ENCODE measurements at places on chromosomes 2 and 18.

- no peak for DNase-seq
Observed at GRCh38 chr2:176284461-176285049, 15.3 kb downstream of the MTX2 start.

- DNase-seq: no peak
Observed at GRCh38 chr2:67516899-67517530, 119.9 kb downstream of the ETAA1 start.

GRCh38 chr18:31281437-31281836 is 36.5 kb upstream of the DSG1 start:
- DNase-seq: no peak

- DNase-seq: no peak
Observed at GRCh38 chr2:48315896-48316194, 214.1 kb upstream of the STON1 start.

- no peak for DNase-seq
Observed at GRCh38 chr2:83630351-83630750, 828.7 kb downstream of the SUCLG1 start.

- DNase-seq: no peak
Observed at GRCh38 chr18:40566510-40566844, 1388.6 kb upstream of the PIK3C3 start.

GRCh38 chr2:231334981-231335380 is 60.5 kb upstream of the B3GNT7 start:
- no peak for DNase-seq

DNA sequence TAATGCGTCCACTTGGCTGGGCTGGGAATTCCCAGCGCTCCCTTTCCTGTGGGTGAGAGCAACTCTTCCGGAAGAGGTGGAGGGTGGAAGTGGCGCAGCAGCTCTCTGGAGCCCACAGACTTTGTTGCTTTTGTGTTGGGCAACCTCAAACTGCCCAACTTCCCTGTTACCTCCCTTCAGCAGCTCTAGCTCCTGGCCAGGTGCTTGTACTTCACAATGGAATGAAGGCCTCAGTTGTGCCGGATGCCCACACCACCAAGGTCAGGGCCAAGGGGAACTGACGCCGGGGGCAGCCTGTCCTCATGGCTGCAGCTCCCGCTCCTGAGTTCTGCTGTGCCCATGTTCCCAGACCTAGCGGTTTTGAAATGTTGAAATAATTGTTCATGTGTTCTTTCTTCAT is 322.9 kb downstream of the GALR1 start:
- DNase-seq: no peak

GRCh38 chr2:196244516-196244915 is 73.1 kb upstream of the STK17B start:
- DNase-seq: no peak

DNA sequence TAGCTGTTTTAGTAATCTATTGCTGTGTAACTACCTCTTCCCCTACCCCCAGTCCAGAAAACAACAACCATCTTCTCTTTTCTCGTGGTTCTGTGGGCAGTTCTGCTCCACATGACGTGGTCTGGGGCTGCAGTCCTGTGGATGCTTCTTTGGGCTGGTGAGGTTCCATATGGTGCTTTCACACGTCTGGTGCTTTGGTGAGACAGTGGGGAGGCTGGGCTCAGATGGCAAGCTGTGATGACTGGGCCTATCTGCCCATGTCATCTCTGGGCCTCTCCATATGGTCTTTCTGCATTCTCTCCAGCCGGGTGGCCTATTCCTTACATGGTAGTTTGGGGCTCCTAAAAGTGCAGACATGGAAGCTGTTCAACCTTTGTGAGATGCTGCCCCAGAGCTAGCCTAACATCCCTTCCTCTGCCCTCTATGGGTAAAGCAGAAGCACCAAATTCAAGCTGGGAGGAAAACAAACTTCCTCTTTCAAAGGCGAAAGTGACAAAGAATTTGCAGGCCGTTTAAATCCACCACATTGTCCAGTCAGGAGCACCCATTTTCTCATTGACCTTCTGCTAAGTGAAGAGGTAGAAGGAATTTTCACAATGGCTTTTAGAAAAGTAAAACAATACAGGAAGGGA is 68.3 kb upstream of the IL1R1 start:
- no peak for DNase-seq

DNA sequence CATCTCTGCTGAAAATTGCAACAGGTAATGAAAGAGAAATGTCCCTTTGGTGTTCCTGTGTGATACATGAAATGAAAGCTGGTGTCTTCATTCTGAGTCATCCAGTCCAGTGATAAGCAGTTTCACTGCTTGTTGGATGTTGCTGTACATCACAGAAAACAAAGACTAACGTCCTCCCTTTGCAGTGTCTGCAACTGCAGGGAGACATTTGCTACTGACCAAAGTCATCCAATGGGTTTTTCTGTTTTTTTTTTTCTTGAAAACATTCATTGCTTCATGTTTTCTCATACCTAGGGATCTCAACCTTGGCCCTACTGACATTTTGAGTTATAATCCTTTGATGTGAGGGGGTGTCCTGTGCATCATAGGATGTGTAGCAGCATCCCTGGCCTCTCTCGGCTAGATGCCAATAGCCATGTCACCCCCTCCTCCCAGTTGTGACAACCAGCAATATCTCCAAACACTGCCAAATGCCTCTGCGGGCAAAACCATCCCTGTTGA is 63.6 kb upstream of the FZD5 start:
- DNase-seq: no peak

- DNase-seq: no peak
Observed at GRCh38 chr2:174014011-174014698, 49.0 kb upstream of the SP3 start.

GRCh38 chr2:128091726-128092080 is 703 bp downstream of the UGGT1 start:
- no peak for DNase-seq

DNA sequence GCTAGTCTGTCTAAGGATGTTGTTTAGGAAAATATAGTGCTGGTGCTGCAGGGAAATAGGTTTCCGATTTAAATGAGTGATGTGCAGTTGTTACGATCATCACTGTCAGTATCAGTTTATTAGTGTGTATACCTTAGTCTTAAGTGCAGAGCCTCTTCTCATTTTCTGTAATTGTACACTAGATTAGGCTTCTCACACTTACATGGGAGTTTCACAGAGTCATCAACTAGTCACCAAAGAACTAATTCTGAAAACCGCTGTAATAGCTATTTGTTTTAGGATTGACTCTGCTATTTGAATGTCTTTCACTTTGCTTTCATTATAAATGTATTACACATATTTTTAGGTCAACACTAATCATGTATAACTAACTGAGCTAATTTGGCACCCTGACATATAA is 99.8 kb upstream of the ZEB2 start:
- DNase-seq: no peak

- DNase-seq: no peak
Observed at GRCh38 chr2:84532291-84532690, 16.0 kb downstream of the DNAH6 start.

DNA sequence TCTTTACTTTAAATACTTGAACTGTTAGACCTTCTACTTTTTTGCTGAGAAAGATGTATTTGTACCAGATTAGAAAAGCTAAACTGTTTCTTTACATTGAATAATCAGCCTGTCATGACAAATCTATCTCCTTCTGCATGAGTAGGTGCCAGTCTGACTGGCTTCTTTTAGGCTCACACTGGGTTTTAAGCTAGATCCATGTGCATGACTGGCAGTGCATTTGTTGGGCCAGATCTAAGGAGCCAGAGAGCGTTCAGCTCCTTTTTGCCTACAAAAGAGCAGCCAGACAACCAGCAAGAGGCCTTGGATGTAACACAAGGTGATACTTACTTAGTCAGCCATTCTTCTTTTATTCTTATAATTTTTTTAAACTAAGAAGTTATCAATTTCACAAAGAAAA is 82.0 kb upstream of the OTX1 start:
- no peak for DNase-seq
